T-cell (primary cell): ENCODE measurements at places on chromosomes 3 and 15.
A peak's percentile ranks its signal among the peaks of the same experiment; 100 is the strongest.

GRCh38 chr3:186775999-186776398, 7.4 kb upstream of the EIF4A2 start:
- no peak for DNase-seq
- no peaks in the 10 kb centered on the region for H3K36me3 ChIP-seq
- peaks cover 14% of the 10 kb centered on the region for H3K4me1 ChIP-seq
- H3K27ac ChIP-seq = no peak overlapping the region
- H3K4me3 ChIP-seq = no peak overlapping the region

GRCh38 chr3:109387621-109388020, 50.3 kb upstream of the DPPA4 start:
- H3K36me3 ChIP-seq = no peaks in the 10 kb centered on the region
- no peak for DNase-seq
- no peak overlapping the region for H3K4me3 ChIP-seq
- H3K27me3 ChIP-seq = no peaks in the 10 kb centered on the region
- H3K4me1 ChIP-seq = peaks cover 2% of the 10 kb centered on the region

- H3K4me3 ChIP-seq = no peak overlapping the region
- no peak for DNase-seq
- no peaks in the 10 kb centered on the region for H3K36me3 ChIP-seq
- H3K27me3 ChIP-seq = no peaks in the 10 kb centered on the region
- peak overlapping the region; percentile 60 for H3K27ac ChIP-seq
- peaks cover 56% of the 10 kb centered on the region for H3K4me1 ChIP-seq
These were observed 4.1 kb downstream of the LRIG1 start for GRCh38 chr3:66496746-66497145.

- DNase-seq = no peak
- H3K27me3 ChIP-seq = peaks cover 3% of the 10 kb centered on the region
- no peaks in the 10 kb centered on the region for H3K36me3 ChIP-seq
- peaks cover 52% of the 10 kb centered on the region for H3K4me1 ChIP-seq
These were observed 10.4 kb upstream of the FURIN start for GRCh38 chr15:90857883-90858443.

- H3K27ac ChIP-seq = no peak overlapping the region
- DNase-seq = no peak
- H3K4me1 ChIP-seq = no peaks in the 10 kb centered on the region
- no peak overlapping the region for H3K4me3 ChIP-seq
These were observed 53.8 kb downstream of the GRK7 start for GRCh38 chr3:141816958-141817357.
